ENCODE measurements at places on chromosomes 13 and 19.

DNA sequence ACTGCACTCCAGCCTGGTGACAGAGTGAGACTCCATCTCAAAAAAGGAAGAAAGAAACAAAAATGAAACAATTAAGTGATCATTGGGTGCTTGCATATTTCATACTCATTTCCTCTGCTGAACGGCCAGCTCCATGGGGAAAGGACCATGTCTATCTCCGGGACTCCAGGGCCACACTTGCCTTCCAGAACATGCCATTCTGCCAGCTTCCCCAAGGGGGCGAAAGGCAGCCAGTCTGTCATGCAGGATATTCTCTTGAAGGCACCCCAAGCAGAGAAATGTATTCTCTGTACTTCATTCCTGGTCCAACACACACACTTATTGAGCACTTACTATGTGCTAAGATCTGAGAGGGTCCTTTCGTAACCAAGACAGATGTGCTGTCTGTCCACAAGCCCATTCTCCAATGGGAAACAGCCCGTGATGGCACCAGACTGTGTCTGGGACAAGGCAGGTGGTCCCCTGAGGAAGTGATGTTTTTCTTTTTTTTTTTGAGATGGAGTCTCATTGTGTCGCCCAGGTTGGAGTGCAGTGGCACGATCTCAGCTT lies 10.2 kb upstream of the CARM1 start:
- peak; percentile 36 for DNase-seq

DNA sequence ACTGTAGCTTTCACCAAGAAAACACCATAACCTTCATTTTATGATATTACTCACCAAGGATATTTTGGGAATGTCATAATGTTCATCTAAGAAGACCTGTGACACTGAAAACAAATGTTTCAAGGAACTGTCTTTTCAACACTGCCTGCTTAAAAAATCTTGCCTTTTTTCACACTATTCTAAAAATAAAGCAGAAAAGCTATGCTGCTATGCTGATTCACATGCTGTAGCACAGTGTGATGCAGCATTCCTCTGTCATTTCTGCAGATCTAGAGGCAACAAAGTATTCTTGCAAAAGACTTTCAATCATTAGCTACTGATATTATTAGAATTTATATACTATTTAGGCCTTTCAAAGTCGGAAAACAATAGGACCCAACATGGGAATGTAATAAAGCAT lies 525.7 kb downstream of the UQCRFS1 start:
- DNase-seq, result no peak

GRCh38 chr13:52455677-52456041 lies 381 bp downstream of the CKAP2 start:
- DNase-seq, result peak; percentile 80

DNA sequence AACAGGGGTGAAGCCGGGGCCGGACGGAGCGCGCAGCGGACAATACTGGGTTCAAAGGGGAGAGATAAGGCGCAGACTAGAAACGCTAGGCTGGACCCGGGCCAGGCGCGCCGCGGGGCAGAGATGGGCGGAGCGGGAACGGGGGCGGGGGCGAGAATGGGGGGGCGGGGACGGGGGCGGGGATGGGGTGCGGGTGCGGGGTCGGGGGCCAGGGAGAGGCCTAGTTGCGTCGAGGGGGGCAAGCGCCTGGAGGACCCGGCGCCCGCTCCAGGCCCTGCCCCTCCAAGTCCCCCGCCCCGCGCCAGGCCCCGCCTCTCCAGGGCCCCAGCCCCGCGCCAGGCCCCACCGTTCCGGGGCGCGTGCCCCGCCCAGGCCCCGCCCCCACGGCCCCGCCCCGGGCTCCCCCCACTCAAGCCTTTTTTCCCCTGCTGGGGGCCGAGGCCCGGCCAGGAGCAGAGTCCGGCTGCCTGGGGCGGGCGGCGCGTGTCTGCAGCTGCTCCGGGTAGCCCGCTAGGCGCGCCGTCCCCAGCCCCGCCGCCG lies at the start of gene CERS4:
Gene CERS4, plus strand, starts transcription at position 449 of the 540 bp plus-strand sequence. CDS start 41,707 bp downstream, outside the sequence.
- peak; percentile 74 for DNase-seq

DNA sequence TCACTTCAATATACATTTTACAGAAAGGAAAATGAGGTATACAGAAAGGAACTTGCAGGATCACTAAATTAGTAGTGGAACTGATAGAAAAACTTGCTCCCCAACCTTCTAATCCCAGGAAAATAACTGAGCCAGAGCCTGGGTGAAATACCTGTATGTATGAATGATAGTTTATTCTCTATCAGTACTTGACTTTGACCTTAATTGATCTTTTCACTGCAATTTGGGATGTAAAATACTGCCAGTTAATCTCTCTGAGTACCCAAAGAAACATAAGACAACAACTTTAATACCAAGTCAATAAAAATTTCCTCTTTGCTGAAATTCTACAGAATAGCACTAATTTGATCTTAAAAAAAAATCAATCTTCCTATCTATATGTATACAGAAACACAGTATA lies 33.3 kb downstream of the KATNAL1 start:
- DNase-seq, result no peak

- peak; percentile 64 for DNase-seq
These were observed 9.3 kb downstream of the POU2F2 start for GRCh38 chr19:42122691-42123607.

- no peak for DNase-seq
These were observed at the start of gene SERP2 for GRCh38 chr13:44373601-44374347. TSS of gene SERP2 (plus strand) at chr13:44373824. CDS start at chr13:44374026, 202 bp downstream.

DNA sequence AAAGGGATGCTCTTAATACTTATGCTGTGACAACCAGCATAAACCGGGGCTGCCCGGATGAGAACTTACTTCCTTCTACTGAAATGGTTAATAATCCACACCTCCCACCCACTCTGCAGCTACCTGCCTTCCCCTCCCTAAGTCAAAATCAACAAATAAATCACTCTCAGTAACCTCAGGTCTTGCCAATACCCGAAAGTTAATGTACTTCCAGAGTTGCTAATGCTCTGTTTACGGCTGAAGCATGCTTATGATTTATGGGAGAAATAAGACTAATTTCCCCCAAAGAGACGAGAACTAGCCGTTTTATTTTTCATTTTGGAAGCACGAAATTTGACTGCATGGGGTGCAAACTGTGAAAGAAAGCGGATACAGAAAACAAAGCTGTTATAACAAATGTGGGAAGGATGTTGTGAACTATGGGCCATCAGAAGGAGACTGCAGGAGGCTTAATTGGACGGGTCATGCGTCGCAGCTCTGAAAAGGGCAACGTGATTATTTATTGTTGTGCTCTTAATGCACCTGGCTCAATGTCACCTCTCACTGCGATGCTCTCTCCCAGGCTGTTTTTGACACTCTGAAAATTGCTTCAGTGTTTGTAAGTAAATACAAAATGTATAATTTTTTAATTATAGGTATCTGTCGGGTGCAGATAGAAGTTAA lies 114.0 kb upstream of the SLC7A1 start:
- DNase-seq, result no peak

DNA sequence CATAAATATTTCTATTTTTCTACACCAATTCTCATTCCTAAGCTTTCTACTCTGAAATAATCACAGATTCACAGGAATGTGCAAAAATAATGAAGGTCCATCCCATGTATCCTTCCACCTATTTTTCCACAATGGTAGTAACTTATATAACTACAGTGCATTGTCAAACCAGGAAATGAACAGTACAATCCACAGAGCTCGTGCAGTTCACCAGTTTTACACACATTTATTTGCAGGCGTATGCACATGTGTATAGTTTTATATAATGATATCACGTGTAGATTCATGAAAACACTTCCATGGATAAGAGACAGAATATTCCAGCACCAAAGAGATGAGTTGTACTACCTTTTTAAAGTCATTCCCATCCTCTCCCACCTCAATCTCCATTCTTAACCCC lies 12.9 kb downstream of the EEF1AKMT1 start:
- no peak for DNase-seq

GRCh38 chr13:57375876-57376275 lies 208.9 kb downstream of the PRR20E start:
- DNase-seq, result no peak

GRCh38 chr19:14840206-14840605 lies 5.2 kb upstream of the OR7A5 start:
- DNase-seq, result no peak

GRCh38 chr19:47379381-47379938 lies 30.3 kb downstream of the DHX34 start:
- no peak for DNase-seq

GRCh38 chr13:75225288-75226032 lies 256.5 kb downstream of the TBC1D4 start:
- DNase-seq, result no peak

GRCh38 chr19:13083627-13084026 lies 19.0 kb downstream of the LYL1 start:
- no peak for DNase-seq

DNA sequence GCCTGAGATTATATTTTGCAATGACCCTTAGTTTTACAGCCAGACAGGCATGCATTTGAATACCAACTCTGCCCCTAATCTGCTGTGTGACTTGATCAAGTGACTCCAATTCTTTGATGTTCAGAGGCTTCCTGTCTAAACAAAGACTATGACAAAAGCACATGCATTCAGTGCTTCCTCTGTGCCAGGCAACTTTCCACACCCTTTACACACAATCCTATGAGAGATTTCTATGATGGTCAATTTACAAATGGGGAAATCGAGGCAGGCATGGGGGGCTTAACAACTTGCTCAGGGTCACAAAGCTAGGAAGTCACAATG lies 3.7 kb upstream of the LYPD3 start:
- DNase-seq, result peak; percentile 12

DNA sequence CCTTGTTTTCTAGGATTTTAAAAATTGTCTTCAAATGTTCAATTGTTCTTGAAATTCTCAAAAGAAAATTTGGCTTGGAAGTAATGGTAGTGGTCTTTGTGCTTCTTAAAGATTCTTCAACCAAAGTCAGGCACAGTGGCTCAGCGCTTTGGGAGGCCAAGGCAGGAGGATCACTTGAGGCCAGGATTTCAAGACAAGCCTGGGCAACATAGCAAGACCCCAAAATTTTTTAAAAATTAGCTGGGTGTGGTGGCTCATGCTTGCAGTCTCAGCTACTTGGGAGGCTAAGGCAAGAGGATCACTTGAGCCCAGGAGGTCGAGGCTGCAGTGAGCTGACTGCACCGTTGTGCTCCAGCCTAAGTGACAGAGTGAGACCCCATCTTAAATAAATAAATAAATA lies 153.5 kb upstream of the ZNF507 start:
- DNase-seq, result no peak

GRCh38 chr13:28117689-28118377 lies 17.5 kb upstream of the FLT3 start:
- no peak for DNase-seq

- no peak for DNase-seq
These were observed 6.2 kb downstream of the PEAK3 start for GRCh38 chr19:2275588-2276428.

DNA sequence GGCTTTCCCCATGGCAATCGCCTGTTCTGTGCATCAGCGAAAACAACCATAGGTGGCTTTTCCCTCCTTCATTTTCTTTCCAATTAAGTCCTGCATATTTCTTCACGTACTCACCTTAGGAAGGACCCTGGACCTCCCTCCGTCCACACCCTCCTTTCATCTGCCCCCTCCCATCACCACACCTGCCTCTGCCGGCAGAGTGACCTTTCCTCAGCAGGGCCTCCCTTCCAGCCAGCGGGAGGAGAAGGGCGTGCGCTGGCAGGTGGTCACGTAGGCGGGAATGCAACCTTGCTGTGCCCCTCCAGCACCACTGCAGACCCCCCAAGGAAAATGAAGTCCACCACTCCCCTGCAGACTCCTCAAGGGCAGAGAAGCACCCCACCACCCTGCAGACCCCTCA lies 61.1 kb downstream of the GSX1 start:
- no peak for DNase-seq

DNA sequence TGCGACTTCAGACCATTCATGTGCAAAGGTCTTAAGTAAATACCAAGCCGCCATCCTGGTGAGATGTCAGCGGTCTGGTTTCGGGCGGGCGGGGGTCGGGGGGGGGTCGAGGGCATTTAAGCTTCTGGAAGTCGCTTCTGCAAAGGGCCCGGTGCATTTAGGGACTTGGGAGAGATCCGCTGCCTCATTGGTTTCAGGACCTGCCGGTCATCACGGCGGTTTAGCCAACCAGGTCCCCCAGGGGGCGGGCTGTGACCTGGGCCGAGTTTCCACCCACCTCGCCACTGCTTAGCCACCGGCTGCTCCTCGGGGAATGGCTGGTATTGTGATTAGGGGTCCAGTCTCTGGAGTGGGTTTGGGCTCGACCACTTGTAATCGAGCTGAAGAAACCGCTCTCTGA lies 7.8 kb downstream of the ANKLE1 start:
- DNase-seq, result no peak

- DNase-seq, result no peak
These were observed 56.4 kb downstream of the ZNF568 start for GRCh38 chr19:36972571-36972970.

- peak; percentile 20 for DNase-seq
These were observed 146.7 kb upstream of the FNDC3A start for GRCh38 chr13:48828962-48829411.

DNA sequence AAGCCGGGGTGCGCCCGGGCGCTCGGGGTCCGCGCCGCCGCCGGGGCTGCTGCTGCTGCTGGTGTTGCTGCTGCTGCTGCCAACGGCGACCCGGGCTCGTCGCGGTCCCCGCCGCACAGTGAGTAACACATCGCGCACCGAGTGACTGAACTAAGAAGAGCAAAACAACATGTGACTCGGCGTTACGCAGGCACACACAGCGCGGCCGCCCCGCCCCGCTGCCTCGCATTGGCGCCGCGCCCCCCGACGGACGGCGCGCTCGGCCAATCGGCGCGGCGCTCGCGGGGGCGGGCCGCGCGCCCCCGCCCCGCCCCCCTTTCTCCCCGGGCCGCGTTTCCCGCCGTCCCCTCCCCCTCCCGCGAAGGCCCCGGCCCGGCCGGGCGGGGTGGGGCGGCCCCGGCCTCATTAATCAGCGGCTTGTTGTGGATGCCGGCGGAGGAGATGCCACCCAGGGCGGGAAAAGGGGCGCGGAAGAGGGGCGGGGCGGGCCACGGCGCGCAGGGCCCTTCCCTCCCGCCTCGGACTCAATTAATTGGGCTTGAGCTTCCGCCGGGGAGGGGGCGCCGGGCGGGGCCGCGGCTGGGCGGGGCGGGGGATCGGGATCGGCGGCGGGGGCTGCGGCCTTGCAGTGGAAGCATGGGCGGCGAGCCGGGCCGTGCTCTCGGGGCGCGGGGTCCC lies at the start of gene IRS2:
Gene IRS2, minus strand, starts transcription at position 127 of the 678 bp plus-strand sequence. CDS start 530 bp downstream, outside the sequence.
- peak; percentile 85 for DNase-seq

GRCh38 chr13:30295116-30295515 lies 12.2 kb downstream of the KATNAL1 start:
- DNase-seq, result no peak

DNA sequence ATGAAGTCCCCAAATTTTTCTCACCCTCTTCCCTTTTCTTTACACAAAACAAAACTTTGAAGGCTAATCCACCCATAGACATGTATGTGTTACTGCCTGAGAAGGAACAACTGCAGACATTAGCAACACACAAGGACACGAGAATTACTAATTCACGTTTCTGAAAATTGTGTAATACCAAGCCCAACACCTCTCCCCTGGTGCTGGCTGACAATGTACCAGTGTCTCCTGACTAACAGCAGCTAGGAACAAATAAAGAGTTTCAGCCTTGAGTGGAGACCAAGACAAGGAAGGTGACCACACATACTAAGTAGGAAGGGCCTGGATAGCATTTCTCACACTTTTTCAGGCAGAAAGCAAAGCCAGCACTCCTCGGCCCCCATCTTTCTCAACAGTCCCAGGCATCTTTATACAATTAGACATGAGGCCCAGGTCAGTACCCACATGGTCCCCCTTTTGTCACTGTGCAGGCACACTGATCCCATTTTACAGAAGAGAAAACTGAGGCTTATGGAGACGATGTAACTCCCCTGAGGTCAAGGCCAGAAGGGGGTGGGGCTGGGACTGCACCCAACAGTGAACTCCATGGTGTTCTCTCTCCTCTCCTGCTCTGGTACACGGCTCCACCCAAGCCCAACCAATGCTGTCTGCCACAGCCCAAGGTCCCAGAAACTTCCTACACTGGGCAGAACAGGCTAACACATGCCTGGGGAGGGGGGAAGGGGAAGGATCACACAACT lies 8.7 kb downstream of the BRD4 start:
- no peak for DNase-seq
